ENCODE measurements at places on chromosomes 11 and 22.

DNA sequence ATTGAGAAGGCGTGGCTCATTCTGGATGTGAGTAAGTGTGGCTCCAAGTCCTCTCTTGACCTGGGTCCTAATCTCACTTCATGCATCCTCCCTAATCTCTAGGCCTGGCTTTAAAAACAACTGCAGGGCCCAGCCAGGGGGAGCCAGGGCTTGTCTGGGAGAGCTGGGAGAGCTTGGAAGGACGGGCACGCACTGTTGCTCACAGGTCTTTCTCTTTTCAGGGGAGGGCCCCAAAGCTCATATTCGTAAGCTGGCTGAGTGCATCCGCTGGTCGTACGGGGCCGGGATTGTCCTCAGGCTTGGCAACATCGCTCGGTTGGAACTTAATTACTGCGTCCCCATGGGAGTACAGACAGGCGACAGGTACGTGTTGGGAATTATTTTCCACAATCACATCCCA, 34.1 kb upstream of the PARVB start:
- no peak for DNase-seq

DNA sequence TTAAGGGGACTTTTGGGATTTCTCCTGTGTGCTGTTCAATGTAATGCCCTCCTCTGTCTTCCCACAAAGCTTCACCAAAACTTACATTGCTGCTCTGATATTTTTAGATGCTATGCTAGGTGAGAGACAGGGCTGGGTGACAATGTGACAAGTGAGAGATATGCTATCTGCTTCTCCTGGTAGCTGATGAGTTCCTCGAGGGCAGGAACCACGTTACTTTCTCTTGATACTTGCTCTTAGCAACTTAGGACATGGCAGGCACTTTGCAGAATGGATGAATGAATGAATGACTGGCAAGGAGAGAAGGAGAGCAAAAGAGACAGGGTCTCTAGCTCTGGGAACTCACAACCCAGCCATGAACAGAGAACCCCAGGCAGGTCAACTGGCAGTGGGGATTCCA, 115.4 kb downstream of the C11orf58 start:
- no peak for DNase-seq

GRCh38 chr11:8087185-8087584, 6.2 kb downstream of the TUB start:
- no peak for DNase-seq

GRCh38 chr11:63490551-63491239, at the start of gene PLAAT5:
TSS of gene PLAAT5 (minus strand) at chr11:63491167. CDS start at chr11:63491034, 133 bp downstream.
- no peak for DNase-seq

DNA sequence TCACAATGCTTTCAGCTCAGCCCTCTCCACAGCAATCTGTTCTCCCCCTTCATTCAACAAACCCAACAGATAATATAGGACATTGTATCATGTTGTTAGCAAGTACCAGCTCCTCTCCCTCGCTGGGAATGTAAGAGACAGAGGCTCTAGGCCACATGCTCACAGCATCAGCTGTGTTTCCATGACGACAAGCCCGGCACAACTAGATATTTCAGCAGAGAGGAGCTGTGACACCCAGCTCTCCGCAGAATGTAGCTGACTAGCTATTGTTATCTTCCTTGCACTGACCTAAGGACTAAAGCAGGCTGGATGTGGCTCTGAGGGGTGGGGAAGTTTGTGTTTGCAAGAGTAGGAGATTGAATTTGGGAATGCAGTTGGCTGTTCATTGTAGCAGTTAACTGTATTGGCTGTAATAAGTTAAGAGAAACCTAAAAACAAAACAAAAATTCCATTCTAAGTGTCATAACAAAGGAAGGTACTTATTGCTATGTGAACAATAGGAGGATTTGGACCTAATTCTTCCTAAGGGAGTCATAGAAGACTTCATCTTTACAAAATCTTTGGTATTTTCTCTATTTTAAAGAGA, 28.0 kb upstream of the RRAS2 start:
- no peak for DNase-seq

GRCh38 chr11:95714843-95715776, 74.5 kb downstream of the FAM76B start:
- DNase-seq: no peak

GRCh38 chr11:40338739-40339138, 1120.7 kb downstream of the LRRC4C start:
- DNase-seq: no peak

- DNase-seq: no peak
Observed at GRCh38 chr11:112024178-112024772, 933 bp upstream of the DLAT start.

DNA sequence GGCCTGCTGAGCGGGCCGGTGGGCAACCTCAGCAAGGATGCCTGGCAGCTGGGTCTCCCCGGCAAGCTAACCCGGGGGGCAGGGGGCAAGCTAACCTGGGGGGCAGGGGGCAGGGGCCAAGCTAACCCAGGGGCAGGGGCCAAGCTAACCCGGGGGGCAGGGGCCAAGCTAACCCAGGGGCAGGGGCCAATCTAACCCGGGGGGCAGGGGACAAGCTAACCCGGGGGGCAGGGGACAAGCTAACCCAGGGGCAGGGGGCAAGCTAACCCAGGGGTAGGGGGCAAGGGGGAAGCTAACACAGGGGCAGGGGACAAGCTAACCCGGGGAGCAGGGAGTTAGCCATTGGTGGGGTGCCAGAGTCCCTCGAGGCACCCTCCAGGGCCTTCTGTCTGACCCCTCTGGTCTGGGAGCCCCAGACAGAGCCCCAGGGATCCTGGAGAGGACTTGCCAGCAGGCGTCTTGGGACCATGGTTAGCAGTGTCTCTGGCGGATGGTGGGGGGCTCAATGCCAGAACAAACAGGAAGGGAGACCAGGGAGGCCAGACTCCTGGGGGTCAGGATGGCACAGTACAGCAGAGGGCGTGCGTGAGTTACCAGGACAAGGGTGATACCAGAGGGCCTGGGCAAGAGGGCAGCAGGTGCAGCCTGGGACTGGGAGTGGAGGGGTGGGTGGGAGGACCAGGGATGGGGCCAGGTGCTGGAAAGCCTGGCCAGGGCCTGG, 16.1 kb downstream of the IGF2 start:
- no peak for DNase-seq

DNA sequence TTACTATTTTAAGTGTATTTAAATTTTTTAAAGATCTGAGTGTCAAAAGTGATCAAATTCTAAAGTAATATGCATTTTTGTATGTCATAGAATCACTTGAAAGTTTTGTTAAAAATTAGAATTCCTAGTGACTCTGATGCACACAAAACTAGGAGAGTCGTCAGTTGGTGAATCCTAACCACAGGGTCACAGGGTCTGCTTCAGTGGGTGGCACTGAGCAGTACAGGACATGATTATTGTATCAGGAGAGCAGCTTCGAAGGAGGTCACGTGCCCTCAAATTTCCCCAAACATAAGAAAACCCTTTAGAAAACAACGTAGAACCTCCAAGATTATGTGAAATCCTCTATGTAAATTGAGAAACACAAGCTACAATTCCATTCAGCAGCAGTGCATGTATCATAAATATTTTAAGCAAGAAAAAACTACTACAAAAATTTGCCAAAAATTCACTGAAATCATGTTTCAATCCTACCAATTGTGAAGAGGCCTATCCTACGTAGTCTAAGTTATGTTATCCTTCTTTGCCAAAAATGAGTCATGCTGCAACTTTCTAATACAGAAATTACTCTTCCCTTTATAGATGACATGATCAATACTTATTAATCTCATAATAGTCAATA, 323.6 kb downstream of the AASDHPPT start:
- no peak for DNase-seq

DNA sequence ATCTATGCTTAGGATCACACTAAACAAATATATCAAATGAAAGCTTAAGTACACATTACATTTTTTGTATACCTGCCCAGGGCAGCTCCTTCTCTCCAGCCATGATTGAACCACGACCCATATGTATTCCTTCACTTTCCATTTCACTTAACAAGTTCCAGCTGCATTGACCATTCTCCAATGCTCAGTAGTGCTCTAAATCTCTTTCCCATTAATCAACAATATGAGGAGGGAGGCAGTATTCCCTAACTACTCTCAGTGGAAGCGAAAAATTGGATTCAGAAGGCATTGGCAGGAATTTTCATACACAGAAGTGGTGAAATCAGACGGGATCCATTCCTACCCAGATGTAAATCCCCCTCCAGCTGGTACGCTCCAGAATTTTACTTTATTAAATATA, 372.0 kb upstream of the LUZP2 start:
- DNase-seq: no peak

- no peak for DNase-seq
Observed at GRCh38 chr11:9169595-9170295, 78.3 kb upstream of the SCUBE2 start.

DNA sequence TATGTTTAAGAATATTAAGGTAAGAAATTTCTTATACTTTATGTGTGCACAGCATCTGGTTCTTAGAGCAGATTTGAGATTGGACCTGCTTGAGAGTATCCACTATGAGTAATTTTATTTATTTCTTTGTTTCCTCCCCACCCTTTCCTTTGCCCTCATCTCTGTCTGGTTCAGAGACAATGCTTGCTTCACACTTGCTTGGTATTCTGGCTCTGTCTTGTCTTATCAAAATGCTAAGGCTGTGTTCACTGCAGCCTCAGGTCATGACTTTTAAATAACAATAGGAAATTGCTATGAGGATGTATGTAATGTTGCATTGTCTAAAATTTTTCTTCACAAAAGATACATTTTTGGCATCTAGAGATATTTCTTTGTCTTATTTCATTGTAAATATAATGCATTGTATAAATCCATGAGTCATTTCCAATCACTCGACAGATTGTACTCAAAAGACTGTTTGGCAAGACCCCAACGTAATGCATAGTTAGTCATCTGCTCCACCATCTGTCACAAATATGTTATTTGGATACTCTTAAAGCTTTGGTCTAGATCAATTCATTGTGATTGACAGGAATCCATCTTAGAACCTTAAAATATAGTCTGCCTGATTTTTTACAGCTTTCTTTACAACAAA, 395.7 kb downstream of the AASDHPPT start:
- DNase-seq: no peak

DNA sequence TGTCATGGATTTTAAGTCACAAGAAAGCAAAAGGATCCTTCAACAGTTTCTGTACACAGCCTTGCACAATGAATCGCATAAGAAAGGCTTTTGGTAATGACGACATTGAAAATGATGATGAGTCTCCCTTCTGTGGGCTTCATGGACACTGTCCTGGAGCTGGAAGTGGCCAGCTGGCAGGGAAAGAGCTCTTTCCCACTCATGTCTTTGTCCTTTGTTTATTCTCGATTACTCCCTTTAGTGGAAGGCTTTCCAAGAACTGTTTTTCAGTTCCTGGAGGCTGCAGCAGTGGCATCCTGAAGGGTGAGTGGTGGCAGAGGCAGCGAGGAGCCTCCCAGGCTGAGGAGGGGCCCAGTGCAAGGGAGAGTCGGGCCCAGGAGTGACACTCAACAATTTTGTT, 505.2 kb downstream of the NTM start:
- DNase-seq: no peak

DNA sequence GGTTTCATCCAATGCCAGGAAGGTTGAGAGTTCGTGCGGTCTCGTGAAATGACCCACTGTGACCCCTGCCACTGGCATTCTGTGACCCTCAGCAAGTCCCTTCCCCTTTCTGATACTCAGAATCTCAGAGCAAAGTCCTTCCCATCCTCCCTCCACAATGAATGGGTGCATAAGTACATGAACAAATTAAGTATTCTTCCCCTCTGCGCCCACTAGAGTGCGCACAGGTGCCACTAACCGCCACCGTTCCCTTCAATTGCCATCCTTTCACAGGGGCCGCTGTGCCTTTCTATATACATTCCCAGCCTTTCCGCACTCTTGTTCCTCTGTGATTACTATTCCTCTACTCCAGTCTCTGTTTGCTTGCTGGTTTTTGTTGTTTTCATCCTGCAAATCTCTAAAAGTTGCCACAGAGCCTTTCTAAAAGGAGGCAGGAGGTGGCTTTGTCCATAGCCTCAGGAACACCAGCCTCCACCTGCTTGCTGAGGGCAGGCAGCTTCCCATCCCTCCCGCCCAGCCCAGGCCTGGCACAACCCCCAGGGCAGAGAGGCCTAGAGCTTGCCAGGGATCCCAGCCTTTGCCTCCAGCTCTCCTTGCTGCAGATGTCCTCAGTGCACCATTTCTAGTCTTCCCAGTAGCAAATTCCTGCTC, 6.7 kb upstream of the AP1B1 start:
- peak; percentile 47 for DNase-seq

DNA sequence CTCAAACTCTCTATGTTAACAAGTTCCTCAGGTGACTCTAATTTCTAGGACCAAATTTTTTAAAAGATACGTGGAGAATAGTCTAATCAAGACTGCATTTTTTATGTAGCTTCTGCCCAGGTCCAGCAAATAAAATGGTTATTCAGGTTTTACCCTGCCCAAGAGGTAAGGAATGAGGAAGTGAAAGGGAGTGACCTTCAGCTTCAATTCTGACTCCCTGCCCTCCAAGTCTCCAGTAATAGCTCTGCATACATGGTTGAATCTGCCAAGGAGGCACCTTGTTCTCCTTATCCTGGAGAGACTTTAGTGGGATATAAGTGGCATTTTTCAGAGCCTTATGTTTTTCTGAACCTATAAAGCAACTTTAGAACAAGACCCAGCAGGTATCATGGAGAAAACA, 15.5 kb downstream of the MUC15 start:
- no peak for DNase-seq

DNA sequence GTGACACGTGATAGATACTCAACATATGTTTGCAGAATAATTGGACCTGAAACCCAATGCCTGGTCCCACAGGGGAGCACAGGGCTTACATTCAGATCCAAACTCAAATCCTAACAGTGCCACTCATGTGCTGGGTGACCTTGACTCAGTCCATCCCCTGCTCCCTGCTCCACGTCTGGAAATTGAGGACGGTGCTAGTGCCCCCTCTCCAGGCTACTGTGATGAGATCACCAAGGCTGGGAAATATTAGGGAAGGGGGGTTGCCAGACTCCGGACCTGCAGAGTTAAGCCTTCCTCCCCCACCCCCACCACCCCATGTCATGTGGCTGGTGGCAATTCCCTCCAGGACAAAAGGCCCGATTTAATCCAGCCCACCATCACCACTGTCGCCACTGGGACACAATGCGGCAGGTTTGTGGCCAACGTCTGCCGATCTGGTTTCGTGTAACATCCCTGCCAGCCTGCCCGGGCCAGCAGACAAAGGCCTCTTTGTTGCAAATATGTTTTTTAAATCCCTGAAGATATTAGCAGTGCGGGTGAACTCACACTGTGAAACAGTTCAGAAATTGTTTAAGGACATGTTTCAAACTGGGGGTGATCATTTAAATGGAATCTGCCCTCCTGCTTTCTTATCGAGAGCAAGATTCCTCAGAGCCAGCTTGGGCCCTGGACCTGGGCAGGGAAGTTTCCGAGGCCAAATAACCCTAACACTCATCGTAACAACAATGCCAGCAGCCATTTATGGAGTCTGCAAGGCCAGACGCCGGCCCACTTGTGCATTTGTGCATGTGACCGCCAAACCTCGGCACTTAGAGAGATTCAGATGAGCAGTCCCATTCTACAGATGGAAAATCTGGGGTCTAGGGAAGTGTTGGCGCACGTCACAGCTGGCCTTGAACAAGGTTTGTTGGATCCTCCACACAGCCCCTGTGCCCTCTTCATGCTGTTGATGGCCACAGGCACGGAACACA, 19.6 kb upstream of the MN1 start:
- no peak for DNase-seq
